ENCODE measurements at places on chromosomes 4 and X.
A peak's percentile ranks its signal among the peaks of the same experiment; 100 is the strongest.

DNA sequence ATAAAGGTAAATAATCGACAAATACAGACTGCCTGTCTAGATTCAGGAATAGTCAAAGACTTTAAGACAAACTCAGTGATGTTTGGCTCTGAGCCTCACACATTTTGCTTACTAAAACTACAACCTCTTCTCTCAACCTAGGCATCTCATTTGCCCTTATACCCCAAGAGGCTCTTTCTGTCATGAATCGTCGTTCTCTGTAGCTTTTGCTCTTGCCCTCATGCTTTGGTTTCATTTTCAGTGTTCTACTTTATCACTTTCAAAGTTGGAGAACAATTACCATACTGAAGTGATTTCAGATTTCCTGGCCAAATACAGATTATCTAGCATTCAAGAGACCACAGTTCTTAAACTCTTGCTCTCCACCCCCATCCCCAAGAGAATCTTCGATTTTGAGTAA is 114.1 kb upstream of the RAP2C start:
- no peak for DNase-seq

GRCh38 chrX:97401586-97402136 is 518.0 kb downstream of the RPA4 start:
- no peak for DNase-seq

DNA sequence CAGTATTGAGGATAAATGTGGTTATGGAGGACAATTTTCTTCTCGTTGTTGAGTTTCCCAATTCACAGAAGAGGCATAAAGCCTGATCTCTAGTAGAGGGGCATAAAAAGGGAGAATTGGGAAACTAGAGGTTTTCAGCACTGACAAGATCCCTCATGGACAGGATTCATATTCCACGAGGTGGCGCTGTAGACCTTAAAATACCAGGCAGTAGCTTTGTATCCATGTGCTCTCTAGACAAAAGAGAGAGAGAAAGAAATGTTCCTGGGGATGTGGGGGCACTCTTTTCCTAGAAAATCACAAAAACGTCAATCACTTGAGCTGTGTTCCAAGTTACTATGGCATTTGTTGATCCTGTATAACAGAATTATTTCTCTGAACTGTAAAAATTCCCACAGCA is 128.3 kb downstream of the MAGEE1 start:
- no peak for DNase-seq

GRCh38 chr4:114272226-114272625 is 292.8 kb upstream of the ARSJ start:
- no peak for DNase-seq

DNA sequence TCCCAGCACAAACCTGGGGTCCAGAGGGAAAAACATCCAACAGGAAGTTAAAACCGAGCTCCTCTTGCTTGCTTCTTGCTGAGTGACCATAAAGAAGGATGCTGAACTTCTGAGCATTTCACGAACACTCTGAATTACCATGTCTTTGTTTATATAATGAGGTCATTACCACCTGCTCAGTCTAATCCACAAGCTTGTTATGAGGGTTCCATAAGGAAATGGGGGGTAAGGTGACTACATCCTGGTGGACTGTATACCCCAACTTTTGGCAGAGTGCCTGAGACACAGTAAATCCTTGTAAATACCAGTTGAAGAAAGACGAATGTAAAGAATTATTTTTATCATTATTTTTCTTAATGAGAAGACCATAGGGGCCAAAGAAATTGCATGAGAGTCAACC is 16.8 kb downstream of the CCDC149 start:
- DNase-seq: no peak

DNA sequence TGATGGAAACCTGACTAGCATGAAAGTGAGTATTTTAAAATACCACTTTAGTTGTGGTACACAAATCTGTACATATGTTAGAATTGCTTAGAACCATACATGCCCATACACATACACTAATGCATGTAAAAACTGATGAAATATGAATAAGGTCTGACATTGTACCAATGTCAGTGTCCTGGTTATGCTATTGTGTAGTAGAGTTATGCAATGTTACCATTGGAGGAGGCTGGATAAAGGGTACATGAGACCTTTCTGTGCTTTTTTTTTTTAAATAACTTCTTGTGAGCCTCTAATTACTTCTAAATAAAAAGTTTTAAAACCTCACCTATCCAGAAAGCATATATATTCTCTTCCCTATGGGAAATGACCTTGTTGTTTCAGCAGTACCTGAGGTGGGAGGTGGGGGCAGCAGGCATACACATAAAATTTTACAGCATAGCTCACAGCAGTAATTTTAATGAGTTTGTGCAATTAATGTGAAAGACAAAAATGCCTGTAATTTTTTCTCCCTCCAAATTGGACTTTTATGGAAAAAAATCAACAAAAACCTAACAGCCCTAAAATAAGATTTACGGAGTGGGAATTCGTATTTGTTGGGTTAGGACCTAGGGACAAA is 97.6 kb downstream of the RAP1GDS1 start:
- DNase-seq: no peak

DNA sequence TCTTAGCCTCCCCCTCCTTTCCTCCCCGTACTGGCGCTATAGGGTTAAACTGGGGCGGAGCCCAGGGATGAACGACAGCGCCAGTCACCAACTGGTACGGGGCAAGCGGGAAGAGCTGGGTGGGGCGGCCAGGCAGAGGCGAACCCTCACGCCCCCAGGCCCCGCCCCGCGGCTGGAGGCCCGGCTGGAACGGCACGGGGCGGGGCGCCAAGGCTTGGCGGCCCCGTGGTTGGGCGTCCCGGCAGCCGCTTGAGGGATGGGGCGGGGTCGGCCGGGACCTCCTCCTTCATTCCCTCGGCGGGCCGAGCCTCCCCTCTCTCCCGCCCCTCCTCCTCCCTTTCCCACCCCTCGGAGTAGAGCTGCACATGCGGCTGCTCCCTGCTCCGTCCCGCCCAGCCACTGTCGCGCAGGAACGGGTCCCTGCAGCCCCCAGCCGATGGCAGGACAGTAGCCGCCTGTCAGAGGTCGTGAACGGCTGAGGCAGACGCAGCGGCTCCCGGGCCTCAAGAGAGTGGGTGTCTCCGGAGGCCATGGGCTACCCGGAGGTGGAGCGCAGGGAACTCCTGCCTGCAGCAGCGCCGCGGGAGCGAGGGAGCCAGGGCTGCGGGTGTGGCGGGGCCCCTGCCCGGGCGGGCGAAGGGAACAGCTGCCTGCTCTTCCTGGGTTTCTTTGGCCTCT is at the start of gene EDA:
Gene EDA, plus strand, starts transcription at position 335 of the 678 bp plus-strand sequence.
- DNase-seq: peak; percentile 10

DNA sequence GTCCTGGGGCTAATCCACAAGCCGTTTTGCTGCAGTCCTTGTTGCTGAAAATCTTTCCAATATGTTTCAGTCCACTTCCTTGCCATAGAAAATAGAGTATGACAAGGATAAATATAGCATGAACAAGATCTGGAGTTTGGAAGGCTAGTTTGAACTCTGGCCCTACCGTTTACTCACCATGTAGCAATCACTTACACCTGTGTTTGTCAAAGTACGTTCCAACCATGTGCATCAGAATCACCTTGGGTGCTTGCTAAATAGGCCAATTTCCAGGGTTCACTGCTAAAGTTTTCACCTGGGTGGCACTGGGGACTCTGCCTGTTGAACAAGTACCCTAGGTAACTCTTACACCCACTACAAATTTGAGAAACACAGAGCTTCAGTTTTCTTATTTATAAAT is 188.9 kb downstream of the ENOX2 start:
- no peak for DNase-seq

DNA sequence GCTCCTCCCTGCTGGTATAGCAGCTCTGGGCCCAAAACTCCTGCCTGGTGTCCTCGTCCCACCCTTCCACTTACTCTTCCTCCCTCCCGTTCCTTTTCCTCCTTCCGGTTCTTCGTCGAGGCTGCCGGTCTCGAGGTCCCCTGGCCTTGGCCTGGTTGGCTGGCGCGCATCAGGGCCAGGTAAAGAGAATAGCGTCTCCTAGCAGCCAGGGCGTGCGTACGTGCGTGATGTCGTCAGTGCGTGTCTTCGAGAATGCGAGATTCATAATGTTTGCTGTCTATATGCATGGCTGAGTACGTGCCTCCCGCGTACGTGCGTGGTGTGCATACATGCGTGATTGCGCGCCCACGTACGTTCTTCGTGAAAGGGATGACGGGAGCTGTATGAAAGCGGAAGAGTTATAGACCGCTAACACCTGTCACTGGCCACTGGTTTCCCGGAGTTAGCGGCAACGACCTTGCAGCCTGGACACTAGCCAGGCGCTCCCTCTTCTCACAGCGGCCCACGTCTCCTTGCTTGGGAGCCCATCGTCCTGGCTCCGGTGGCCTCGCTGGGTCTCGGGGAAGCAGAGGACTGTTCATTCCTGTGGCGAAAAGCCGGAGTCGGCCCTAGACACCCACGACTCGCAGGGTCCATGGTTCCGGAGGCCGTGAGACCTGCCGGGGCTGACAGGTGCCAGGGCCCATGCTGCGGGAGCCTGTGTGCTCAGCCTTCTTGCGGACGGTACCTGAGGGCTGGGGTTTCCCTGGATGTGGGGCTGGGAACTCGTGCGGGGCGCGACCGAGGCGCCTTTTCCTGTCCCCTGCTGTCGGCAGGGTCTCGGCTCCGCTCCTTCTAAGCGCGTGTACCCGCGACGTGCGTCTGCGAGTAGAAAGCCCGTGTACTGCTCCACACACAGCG is at the start of gene EOLA1:
Gene EOLA1, plus strand, starts transcription at position 392 of the 900 bp plus-strand sequence. CDS start 4,619 bp downstream, outside the sequence.
- peak; percentile 50 for DNase-seq

DNA sequence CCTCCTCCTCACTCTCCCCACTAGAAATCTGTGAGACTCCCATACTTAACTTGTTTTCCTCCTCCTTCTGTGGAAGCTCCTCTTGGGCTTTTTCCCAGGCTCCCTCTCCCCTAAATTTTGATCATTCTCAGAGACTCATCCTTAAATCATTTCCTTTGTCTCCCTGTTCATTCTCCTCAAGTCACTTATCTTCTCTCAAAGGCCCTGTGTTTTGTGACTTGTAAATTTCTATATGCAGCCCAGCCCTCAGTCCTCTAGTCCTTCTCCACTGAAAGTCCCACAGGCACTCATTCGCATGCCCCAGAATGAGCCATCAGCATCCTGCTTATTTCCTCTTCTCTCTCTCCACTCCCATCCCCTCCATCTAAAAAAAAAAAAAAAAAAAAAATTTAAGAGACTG is 171.8 kb downstream of the SOWAHB start:
- DNase-seq: no peak

- no peak for DNase-seq
Measured at GRCh38 chrX:134659761-134660160, 1.5 kb upstream of the PLAC1 start.

DNA sequence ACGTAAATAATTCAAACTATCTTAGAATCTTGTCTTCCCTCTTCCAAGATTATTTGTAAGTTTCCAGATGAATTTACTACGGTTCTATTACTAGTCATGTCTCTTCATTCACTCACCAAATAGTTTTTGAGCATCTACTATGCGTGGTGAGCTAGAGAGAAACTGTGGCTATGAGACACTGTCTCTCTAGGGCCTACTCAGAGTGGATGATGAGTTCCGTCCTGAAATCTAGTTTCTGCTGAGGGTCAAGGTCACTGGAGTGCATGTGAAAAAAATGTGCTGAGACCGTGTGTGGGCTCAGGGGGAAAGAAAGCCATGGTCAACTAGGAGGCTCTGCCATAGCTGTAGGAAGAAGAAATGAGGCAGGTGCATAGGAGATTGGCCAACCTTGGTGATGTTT is 320.2 kb upstream of the GATB start:
- DNase-seq: no peak

DNA sequence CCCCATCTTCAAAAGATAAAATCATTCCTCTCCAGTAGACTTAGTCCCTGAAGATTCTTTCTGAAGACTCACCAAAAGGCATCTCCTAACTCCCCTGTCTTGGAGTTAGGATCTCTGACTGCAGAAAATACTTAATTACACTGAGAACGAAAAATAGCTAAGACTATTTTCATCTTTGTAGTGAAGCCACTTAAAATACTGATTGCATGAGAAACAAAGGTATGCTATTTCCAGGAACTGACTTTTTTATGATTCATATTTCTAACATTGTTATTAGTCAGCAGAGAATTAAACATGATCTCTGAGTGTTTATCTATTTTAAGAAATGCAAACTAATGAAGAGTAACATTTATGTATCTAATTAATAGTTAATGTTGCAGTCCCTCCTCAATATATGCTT is 71.8 kb upstream of the NR3C2 start:
- DNase-seq: no peak

GRCh38 chr4:114752391-114753165 is 154.0 kb downstream of the UGT8 start:
- no peak for DNase-seq

- DNase-seq: no peak
Measured at GRCh38 chr4:10275696-10276095, 159.1 kb upstream of the WDR1 start.

- no peak for DNase-seq
Measured at GRCh38 chr4:7637139-7637538, 202.4 kb upstream of the PSAPL1 start.

- no peak for DNase-seq
Measured at GRCh38 chr4:41586675-41587225, 48.8 kb downstream of the LIMCH1 start.

GRCh38 chr4:13865871-13866669 is 238.5 kb upstream of the BOD1L1 start:
- no peak for DNase-seq

- no peak for DNase-seq
Measured at GRCh38 chr4:114282937-114283336, 303.5 kb upstream of the ARSJ start.

GRCh38 chr4:42523066-42523718 is 125.9 kb downstream of the SHISA3 start:
- DNase-seq: no peak

Data from GM12892 (cell line).